ENCODE measurements at places on chromosomes 5 and 9.

DNA sequence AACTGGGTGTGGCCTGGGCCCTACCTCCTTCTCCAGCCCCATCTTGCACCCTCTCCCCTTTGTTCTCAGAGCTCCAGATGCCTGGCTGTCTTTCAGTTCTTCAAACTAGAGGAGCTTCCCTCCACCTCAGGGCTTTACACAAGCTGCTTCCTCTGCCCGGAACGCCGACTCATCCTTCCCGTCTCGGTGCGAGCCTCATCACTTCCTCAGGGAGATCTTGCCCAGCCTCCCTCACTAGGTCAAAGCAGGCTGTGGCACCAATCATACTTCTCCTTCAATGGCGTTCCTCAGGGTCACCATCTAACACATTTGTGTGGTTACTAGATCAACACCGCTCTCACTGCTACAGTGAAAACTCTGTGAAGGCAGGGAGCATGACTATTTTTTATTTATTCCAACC, 56.2 kb upstream of the ZSWIM6 start:
- DNase-seq = no peak

DNA sequence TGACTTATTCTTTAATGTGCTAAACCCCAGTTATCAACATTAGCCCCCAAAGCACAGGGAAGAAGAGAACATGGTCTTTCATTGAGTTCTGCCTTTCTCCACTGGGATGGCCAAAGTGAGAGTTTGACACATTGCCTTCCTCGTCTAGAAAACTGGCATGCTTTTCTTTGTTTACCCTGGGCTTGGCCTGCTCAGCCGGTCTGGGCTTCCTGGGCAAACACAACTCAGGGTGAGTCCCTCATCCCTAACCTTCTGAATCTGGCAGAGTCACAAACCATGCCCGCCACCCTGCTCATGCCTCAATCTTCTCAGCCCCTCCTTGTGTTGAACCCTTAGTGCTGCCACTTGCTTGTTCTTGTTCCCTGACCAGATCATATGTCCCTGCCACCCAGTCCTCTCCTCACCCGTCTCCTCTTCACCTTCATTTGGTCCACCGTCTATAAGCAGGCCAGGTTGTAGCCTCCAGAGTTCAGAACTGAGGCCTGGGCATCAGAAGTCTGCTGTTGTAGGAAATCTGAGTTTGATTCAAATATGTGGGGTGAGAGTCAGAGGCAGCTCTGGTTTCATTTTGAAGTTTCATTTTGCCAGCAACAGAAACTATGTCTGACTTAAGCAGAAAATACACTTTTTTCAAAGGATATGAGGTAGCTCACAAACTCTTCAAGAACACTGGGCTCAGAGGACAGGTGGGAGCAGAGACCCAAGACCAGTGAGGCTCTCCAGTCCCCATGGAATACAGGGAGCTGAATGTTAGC, 217.6 kb downstream of the NDUFS4 start:
- no peak for DNase-seq

DNA sequence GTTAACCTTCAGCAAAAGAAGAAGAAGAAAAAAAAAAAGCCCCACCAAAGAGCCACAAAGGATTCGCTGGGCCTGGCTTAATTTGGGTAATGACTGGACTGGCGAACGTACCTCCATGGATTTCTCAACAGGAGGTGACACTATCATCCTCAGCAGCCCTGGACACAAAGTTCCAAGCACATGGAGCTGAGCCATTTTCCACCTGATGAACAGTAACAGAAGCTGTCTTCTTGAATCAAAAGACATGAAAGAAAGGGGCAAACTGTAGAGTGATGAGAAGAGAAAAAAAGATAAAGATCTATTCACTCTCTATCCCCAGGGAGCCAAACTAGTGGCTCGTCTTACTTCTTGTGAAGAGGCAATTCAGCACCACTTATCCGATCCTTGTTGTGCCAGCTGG, 150.2 kb upstream of the TRPM3 start:
- no peak for DNase-seq

GRCh38 chr5:169567079-169567478, 16.5 kb upstream of the SPDL1 start:
- DNase-seq = no peak

DNA sequence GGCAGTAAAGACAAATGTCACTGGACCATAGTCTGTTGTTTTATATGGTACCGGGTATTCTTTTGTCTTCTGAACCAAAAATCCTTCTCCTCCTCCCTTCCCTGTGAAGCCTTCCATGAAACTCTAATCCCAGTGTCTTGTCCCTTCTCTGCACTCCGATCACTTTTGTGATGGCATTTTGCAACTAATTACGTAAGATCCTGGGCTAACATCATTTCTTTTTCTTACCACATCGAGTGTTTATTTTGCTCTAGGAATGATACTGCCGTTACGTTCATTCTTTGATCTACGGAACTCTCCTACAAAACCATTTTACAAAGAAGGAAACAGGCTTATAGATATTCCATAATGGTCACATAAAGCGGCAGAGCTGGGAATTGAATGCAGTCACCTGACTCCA, 33.7 kb downstream of the SNX18 start:
- no peak for DNase-seq

DNA sequence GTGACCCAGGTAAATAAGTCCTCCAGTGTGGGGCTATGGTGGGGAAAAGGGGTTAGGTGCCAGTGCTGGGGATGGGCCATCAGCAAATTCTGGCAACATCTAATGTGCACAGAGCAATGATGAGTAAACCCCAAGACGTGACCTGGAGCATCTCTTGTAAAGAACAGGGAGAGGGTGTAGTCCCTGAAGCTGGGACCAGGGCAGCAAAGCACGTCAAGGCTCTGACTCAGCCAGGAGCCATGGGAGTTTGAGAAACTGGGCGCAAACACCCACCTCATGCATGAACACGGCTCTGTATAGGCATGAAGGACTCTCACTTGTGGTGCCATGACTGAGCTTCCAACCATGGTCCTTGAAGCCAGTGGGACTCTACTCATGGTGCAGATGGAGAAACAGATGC, 51.8 kb downstream of the DUSP1 start:
- no peak for DNase-seq

DNA sequence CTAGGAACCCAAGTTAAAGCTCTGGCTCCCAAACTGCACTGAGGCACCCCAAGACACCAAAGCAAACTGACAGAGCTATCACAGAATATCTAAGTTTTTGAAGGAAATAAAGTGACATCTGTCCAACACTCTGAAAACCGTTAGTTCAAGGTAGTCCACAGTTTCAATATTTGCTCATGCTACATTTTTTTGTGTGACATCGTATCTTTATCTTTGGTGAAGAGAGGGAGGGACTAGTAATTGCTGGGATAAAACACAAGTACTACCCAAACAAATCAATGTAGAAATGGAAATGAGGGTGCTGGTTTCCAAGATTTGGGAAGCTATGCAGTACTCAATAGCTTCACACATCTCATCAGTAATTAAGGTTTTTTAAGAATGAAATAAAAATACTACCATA, 20.6 kb downstream of the LIFR start:
- no peak for DNase-seq

GRCh38 chr9:97848480-97849237, 4.4 kb upstream of the FOXE1 start:
- no peak for DNase-seq

- no peak for DNase-seq
Measured at GRCh38 chr5:34536699-34537098, 119.4 kb upstream of the RAI14 start.

DNA sequence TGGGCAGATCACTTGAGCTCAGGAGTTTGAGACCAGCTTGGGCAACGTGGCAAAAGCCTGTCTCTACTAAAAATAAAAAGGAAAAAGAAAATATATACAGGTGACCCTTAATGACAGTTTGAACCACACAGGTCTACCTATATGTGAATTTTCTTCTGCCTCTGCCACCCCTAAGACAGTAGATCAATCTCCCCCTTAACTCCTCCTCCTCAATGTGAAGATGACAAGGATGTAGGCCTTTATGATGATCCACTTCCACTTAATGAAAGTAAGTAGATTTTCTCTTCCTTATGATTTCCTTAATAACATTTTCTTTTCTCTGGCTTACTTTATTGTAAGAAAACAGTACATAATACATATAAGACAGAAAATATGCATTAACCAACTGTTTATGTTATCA, 3.4 kb downstream of the AKNA start:
- DNase-seq = no peak

DNA sequence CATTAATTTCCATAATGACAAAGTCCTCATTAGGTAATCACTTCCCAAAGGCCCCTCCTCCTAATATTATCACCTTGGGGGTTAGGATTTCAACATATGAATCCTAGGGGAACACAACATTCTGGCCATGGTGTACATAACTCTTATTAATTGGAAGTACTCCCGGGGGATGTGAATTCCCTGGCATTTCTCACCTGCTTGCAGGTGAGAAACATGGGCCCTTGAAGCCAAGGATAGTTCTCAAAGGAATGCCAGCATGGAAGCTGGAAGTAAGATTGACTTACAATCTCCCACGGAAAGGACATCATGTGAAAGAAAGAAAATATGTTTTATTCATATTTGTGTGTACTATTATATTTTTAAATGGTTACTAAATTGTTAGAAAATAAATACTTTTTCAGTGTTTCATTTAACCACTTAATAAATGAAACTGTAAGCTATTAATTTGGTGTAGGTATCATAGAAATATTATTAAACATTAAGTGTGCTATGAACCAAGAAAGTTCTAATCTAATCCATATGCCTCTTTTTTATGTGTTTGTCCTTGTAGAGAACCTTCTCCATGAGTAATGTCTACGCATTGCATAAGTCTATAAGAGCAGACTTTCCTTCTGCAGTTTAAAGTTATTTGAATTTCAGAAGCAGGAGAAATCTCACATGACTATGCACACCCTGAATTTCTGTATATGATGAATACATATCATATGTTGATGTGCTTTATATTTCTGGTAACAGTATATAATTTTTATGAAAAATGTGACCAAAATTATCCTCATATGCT, 59.4 kb downstream of the ANXA1 start:
- DNase-seq = no peak

GRCh38 chr9:83199240-83199639, 136.3 kb upstream of the RASEF start:
- DNase-seq = no peak

GRCh38 chr9:114339130-114339908, 9.7 kb downstream of the ORM2 start:
- peak; percentile 38 for DNase-seq

GRCh38 chr5:136064510-136064909, 35.7 kb downstream of the TGFBI start:
- no peak for DNase-seq

DNA sequence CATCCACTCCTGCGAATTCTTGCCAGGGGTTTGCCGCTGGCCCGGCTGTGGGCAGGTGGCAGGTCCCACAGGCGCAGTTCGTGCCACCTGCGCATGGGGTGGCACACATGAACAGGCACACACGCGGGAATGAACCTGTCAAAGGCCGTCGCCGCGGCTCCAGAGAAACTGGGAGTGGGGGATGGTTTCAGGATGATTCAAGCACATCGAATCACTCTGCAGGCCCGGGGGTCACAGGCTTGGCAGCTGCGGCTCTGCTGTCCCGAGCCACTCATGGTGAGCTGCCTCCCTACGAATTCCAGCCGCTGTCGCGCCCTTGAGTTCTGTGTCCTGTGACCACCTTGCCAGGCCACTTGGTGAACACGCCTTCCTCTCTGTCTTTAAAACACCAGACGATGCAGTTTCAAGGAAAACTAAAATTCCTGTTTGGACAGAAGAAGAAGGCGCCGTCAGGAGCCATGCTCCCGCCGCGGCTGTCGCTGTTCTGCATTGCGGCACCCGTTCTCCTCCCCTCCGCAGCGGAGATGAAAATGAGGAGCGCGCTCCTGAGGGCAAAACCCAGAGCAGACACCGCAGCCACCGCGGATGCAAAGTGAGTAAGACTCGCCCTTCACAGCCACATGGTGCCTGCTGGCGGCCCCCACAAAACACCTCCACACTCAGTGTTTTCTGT, 15.4 kb upstream of the EXOC3 start:
- no peak for DNase-seq

- DNase-seq = no peak
Measured at GRCh38 chr5:74465724-74466123, 174.8 kb downstream of the ENC1 start.

DNA sequence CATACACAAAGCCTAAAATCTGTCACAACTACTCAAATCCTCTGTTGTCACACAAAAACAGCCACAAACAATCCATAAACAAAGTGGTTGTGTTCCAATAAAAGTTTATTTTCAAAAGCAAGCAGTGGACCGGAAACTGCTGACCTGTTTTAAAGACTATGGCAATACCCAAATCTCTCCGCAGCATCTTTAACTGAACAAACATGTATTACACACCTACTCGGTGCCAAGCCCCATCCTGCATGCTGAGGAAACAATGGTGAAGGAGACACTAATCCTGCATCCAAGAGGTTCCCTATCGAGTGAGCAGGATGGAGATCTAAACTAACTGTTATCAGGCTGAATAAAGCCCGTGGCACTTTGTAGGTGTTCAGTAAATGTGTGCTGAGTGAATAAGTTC, 11.2 kb downstream of the CDK5RAP2 start:
- no peak for DNase-seq

DNA sequence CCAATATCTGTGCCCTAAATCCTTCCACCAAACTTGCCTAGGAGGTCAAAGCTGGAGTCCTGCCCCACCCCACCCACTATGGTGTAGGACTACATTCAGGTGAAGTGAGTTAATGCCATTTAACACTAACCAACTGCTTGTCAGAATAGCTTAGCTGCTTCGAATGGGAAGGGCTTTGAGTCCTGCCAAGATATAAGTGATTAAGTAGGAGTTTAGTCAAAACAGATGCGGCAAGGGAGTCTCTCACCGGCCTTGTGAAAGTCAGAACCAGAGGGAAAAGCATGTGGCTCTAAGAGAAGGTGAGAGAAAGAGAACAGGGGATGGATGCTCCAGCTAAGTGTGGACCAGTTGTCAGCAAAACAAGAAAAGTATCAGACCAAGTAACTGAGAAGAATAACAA, 132.6 kb downstream of the SPOCK1 start:
- no peak for DNase-seq

- DNase-seq = peak; percentile 39
Measured at GRCh38 chr5:80754900-80755299, 100.1 kb upstream of the DHFR start.

GRCh38 chr9:77977210-77977611, 54.4 kb downstream of the GNAQ start:
- no peak for DNase-seq

DNA sequence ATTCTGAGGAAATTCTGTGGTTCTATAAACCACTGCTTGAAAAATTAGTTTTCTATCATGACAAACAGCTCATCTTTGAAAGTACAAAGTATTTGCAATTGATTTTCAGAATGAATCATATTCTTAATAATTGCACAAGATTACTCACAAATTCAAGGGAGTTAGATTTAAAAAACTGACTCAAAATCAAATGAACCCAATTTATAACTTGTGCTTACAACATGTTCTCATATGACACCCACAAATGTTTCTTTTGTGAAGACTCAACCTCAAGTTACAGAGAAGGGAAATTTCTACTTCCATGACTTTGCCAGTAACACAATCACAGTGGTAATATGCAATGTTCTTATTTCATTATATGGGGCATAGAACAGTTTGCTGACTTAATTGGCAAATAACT, 272.0 kb upstream of the ACTBL2 start:
- no peak for DNase-seq

DNA sequence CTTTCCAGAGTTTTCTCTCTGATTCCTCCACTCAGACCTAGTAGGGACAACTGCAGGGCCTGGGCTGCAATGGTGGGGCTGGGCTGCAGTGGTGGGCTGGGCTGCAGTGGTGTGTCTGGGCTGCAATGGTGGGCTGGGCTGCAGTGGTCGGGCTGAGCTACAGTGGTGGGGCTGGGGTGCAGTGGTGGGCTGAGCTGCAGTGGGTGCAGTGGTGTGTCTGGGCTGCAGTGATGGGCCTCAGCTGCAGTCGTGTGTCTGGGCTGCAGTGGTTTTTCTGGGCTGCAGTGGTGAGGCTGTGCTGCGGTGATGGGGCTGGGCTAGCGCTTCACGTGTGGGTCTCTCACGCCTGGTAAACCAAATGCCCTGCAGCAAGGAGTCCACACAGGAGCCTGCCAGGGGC, 27.4 kb downstream of the ABO start:
- no peak for DNase-seq

Measured in activated T-cell treated with anti-CD3 and anti-CD28 coated beads for 24 hours (primary cell).